ENCODE measurements at places on chromosomes 4 and X.

GRCh38 chrX:41067721-41068120 lies 17.5 kb upstream of the USP9X start:
- no peak for DNase-seq

GRCh38 chr4:4383085-4383484 lies 3.8 kb upstream of the NSG1 start:
- no peak for DNase-seq

- no peak for DNase-seq
Observed at GRCh38 chr4:4575284-4576211, 33.7 kb upstream of the STX18 start.

- no peak for DNase-seq
Observed at GRCh38 chr4:3304831-3305609, 12.2 kb downstream of the RGS12 start.

- no peak for DNase-seq
Observed at GRCh38 chrX:40784516-40785151, 49.3 kb upstream of the MED14 start.

DNA sequence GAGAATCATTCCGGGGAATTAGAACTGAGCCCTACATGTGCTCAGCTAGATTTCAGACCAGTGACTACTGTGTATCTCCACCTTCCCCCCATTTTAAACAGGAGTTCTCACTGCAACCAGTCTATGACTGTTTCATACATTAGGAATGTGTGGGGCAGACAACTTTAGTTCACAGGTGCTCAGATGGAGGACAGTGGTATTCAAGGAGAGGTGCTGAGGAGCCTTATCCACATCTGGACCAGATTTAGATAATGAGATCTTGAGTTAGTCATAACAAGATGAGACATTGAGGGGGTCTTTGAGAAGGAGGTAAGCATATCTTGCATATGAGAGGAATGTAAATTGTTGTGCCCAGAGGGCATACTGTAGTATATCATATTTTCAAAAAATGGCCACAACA lies 32.8 kb upstream of the RELL1 start:
- no peak for DNase-seq

Data from bone marrow (tissue), 2 donors.